CD4-positive, alpha-beta T cell treated with Interleukin-1 beta for 1 hour (primary cell): ENCODE measurements at places on chromosomes 11 and 22.
A peak's percentile ranks its signal among the peaks of the same experiment; 100 is the strongest.

DNA sequence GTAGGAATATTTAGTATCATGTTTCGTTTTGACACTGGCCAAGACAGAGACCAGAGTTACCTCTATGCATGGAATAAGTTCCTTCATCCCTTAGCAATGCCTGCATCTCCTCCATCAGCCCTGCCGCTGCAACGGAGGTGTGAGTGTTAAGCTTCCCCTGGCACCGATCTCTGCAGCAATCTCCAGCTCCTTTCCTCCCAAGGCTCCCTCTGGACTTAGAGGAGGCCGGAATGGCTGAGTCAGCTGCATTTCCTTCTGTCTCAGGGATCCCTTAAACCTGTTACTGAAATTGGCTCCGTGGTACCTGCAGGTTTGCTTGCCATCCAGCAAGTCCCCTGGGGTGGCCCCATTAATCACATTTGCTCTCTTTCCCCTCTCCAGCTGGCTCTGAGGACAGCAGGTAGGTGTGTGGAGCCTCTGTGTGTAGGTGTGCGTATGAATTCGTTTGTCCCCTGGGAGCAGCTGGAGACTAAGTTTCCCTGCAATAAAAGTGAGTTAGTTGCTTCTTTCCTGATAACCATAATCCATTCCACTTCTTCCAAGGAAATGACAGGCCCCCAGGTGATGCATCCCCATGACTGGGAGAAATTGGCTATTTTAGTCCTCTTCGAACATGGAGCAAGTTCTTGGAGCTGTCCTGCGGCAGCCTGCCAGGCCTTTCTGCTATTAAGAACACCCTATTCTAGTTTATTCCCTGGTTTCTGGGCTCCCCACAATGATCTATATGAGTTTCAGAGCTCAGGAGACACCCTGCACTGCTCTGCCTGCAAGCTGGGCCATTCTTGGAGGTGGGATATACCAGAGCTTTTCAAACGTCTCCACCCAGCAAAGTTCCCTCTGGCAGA is 457.2 kb upstream of the CADM1 start:
- no peak for DNase-seq

GRCh38 chr11:114167771-114168448 is 108.4 kb downstream of the ZBTB16 start:
- DNase-seq = no peak

DNA sequence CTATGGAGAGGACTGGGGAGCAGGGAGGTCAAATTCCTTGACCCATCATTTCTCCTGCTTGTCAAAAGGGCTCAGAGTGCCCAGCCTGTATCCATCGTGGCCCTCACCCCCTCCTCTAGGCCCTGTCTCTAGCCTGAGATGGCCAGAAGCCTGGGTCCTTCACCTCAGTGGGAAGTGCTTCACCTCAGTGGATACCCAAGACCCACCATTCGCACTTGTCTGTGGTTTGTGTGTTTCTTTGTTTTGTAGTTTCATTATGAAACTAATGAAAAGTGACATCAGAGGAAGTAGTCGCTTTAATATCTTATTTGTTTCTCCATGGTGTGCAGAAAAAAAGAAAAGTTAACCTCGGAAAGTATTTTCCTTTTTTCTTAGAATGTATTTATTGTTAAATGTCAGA is 194.0 kb upstream of the CADM1 start:
- no peak for DNase-seq

GRCh38 chr22:29773233-29773632 is 6.1 kb downstream of the UQCR10 start:
- DNase-seq = no peak

DNA sequence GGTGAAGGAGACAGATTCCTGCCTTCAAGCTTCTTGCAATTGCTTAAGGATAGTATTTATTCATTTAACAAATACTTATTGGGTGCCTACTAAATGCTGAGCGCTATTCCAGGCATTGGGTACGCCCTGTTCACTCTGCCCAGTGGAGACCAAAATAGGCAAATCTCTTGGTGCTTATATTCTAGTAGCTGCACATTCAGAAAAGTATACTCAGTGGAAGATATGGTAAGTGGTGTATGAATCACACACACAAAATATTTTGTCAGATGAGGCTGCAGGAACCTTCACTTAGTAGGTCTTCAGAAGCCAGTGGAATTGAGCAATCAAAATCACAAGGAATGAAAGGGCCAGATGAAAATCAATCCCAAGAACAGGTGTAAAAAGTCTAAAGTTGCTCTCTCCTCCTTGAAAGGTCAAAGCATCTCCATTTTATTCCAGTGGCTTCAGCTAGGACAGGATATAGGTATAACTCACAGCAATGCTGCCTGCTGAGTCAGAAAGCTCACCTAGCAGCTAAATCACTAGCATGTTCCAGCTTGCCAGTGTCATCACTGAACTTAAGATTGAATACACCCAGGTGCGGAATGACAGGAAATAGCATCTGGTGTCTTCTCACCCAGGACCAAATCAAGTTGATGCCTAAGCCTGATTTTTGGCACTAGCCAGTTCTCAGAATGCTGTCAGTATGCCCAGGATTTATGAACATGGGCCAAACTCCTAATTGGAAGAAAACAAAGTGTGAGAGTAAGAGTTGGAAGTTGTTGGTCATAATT is 83.9 kb downstream of the AMOTL1 start:
- DNase-seq = no peak

GRCh38 chr11:73576185-73576614 is 21.7 kb downstream of the FAM168A start:
- no peak for DNase-seq

GRCh38 chr11:14722496-14722895 is 78.9 kb downstream of the PDE3B start:
- no peak for DNase-seq

DNA sequence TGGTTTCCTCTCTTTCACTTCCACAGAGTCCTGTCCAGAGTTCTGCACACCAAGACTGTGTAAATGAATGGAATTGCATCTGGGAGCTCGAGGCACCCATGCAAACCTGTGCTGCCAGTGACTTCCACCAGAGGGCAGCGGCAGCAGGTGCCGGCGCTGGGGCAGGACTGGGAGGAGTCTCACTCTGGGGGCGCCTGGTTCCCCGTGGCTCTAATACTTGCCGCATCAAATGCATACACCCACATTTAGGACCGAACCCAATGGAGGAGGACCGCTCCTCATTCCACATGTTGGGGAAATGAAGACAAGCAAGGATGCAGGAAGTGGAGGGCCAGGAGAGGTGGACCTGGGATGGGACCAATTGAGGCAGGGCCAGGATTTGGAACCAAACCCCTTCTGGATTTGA is 1.1 kb upstream of the CD6 start:
- peak; percentile 84 for DNase-seq

GRCh38 chr11:35998634-35999033 is 54.8 kb downstream of the LDLRAD3 start:
- no peak for DNase-seq

GRCh38 chr11:21225860-21226259 is 556.5 kb downstream of the NELL1 start:
- no peak for DNase-seq

GRCh38 chr11:95404370-95404769 is 173.4 kb upstream of the SESN3 start:
- DNase-seq = no peak

DNA sequence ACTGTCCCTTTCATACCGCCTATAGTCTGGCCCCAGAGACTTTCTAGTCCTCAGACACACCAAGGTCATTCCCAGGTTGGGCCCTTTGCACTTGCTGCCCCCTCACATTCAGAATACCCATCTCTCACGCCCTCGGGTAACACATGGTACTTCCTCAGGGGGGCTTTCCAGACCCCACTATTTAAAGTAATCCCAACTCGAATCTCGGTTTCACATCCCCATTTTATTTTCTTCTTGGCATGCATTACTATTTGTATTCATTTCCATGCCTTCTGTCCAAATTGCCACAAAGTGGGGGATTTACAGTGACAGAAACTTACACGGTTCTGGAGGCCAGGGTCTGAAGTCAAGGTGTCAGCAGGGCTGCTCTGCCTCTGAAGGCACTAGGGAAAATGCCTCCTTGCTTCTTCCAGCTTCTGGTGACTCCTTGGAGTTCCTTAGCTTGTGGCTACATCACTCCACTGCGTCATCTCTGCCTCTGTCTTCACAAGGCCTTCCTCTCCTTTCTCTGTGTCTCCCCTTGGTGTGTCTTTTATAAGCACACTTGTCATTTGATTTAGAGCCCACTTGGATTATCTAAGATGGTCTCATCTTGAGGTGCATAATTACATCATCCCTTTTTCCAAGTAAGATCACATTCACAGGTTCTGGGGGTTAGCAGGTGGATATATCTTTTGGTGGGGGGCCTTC is 15.1 kb downstream of the RCN1 start:
- no peak for DNase-seq

DNA sequence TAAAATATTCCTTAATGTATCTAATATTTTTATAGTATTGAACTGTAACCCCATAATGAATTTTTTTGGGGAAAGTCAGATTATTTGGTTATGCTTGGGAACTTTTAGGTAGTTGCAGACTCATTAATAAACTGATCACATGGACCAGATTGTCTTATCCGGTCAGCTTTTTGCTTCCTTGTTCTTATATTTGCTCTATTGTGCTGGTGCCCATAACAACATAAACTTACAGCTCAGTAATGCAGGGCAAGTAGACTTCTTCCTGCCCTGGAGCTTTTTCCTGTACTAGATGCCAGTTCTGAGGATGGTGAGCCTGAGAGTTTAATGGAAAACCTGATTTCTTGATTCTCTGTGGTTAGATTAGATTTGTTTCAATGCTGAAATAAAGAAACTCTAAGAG is 53.2 kb downstream of the MTMR3 start:
- no peak for DNase-seq

- DNase-seq = no peak
Measured at GRCh38 chr11:16792426-16792825, 54.0 kb downstream of the C11orf58 start.

GRCh38 chr11:125593114-125593820 is 615 bp downstream of the STT3A start:
- no peak for DNase-seq

DNA sequence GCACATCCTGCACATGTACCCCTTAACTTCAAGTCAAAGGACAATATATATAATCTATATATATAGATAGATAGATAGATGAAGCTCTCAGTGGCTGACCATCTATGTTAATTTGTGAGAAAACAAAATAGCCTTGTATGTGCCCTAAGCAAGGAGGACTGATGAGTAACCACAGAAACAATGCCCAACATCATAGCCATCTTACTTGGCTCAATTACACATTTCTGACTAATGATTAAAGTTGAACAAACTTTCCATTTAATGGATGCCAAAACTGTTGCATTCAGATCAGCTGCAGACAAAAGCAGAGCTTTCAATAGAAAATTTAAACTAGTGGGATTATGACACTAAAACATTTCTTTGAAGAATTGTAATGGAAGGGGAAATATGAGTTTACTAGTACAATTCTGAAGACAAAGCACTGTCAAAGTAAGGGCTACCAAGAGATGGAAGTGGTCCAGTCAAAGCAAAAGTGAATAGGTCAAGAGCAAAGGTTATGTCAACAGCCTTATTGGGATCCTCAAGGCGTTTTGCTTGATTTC is 1188.2 kb upstream of the RAG2 start:
- no peak for DNase-seq

- DNase-seq = no peak
Measured at GRCh38 chr22:19762568-19763457, 2.2 kb downstream of the TBX1 start.

GRCh38 chr11:130402570-130402969 is 25.8 kb downstream of the ADAMTS8 start:
- no peak for DNase-seq

- peak; percentile 76 for DNase-seq
Measured at GRCh38 chr11:68843703-68844312, 2.1 kb upstream of the CPT1A start.

- no peak for DNase-seq
Measured at GRCh38 chr11:27699242-27699925, 871 bp downstream of the BDNF start.

DNA sequence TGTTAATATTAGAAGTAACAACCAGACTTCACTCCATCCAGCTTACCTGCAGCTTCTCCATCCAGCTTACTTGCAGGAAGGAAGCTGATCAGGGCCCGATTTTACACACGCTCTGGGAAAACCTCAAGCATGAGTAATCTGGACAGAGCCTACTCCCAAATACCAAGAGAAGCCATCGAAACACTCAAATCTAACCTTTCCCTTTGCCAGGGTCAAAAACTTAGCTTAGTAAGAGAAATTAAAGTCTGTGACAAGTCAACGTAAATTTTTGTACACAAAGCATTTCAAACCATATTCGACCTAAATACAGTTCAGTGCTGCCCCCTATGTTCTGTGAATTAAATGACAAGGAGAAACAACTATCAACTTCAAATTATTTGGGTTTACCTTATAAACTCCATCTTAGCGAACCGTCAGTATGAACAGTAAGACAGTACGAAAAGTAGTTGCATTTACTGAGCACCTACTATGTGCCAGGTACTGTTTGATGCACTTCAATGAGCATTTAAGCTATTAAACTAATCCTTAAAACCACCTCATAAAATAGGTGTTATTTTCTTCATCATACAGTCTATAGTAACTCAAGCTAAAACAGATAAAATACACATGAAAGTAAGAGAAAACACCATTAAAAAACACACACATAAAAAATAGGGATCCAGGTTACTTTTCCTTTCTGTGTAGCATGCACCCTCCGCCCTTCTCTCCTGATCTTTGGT is 36.9 kb downstream of the ARFGAP3 start:
- DNase-seq = no peak

GRCh38 chr11:9619004-9619403 is 44.9 kb upstream of the SWAP70 start:
- DNase-seq = no peak

GRCh38 chr22:30305519-30305905 is 16.2 kb upstream of the CASTOR1 start:
- DNase-seq = peak; percentile 68

- no peak for DNase-seq
Measured at GRCh38 chr11:134150195-134150903, 73.4 kb downstream of the NCAPD3 start.

- no peak for DNase-seq
Measured at GRCh38 chr11:27212248-27212780, 150.7 kb downstream of the CCDC34 start.

GRCh38 chr11:66268952-66269905 is 790 bp downstream of the RAB1B start:
- DNase-seq = no peak

- DNase-seq = no peak
Measured at GRCh38 chr11:11426226-11426952, 73.3 kb upstream of the CSNK2A3 start.

DNA sequence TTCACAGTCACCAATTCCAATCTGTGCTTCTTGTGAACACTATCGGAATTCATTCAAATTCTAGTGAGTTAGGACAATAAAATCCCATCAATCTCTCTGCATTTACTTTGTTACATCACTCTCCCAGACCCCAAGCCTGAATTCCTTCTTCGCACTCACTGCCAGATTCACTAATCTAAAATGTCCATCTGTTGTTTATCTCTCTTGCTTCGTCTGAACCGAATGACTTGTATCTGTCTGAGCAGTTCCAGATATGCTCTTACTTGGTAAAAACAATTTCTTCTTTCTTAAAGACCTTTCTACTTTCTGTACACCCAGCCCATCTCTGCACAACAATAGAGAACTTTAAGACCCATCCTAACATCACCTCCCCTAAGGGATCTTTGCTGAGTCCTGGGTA is 7.0 kb downstream of the MMP10 start:
- DNase-seq = no peak
